Stimulated activated CD4-positive, alpha-beta T cell treated with anti-CD3 and anti-CD28 coated beads, Interleukin-4, amount 100 ng/mL, for 24 hours (primary cell): ENCODE measurements at places on chromosomes 6 and 20.

DNA sequence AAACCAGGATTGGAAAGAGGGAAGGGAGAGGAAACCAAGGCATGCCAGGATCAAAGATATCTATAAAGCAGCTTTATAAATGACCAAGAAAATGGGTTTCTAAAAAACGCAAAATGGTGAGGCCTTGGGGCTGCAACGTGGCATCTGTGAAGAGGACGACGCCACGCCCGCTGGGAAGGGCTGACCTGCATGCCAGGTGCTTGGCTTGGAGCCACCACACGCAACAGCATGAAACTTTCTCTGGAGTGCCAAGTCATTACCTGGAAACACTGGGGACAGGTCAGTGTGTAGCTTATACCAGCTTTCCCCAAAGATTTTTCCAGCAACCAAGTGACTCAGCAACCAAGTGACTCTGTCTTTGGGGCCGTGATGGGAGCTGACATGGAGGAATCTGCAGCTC, 82.5 kb downstream of the POPDC3 start:
- DNase-seq, result no peak

DNA sequence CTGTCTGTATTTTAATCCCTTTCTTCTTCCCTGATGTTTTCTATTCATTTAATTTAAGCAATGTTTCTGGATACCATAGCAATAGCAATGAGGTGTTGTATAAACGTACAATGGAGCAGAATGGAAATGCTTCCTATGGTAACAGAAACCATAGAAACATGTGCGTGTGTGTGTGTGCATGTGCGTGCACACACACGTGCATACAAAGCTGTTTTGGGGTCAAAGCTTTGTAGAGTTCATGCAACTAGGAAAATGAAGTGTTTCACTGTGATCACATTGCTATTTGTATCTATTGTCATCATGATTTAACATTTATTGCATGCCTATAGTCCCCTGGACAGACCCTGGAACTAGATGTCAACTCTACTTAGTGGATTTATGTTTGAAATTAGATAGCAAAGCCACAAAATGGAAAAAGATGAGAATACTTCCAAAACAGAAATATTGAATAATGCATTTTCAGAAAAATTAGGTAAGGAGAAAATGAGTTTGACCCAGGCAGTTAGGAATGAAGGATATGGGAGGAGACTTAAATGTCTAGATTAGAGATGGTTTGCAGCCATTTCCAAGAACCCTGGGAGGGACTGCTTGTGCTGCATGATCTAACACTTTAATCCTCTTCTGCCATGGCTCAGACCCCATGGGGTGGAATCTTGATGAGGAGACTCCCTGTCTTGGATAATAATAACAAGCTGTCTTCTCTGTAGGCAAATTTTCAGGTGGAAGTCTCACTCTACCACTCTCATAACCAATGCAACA, 124.4 kb downstream of the TRMT11 start:
- DNase-seq, result no peak

GRCh38 chr20:14332866-14333265, 4.5 kb downstream of the FLRT3 start:
- DNase-seq, result no peak

- DNase-seq, result no peak
These were observed 79.1 kb downstream of the TMEM242 start for GRCh38 chr6:157244175-157244574.

DNA sequence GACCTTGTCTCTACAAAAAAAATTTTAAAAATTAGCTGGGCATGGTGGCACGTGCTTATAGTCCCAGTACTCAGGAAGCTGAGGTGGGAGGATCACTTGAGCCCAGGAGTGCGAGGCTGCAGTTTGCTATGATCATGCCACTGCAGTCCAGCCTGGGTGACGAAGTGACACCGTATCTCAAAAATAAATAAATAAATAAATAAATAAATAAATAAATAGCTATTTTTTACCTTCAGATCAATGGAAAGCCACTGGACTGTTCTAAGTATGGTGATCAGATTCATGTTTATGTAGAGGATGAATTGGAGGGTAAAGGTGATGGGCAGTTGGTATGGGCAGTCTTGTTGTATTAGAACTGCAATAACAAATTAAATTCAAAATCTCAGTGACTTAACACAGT, 24.0 kb downstream of the DSTN start:
- DNase-seq, result no peak

GRCh38 chr20:18529041-18529440, 21.3 kb downstream of the SEC23B start:
- no peak for DNase-seq

DNA sequence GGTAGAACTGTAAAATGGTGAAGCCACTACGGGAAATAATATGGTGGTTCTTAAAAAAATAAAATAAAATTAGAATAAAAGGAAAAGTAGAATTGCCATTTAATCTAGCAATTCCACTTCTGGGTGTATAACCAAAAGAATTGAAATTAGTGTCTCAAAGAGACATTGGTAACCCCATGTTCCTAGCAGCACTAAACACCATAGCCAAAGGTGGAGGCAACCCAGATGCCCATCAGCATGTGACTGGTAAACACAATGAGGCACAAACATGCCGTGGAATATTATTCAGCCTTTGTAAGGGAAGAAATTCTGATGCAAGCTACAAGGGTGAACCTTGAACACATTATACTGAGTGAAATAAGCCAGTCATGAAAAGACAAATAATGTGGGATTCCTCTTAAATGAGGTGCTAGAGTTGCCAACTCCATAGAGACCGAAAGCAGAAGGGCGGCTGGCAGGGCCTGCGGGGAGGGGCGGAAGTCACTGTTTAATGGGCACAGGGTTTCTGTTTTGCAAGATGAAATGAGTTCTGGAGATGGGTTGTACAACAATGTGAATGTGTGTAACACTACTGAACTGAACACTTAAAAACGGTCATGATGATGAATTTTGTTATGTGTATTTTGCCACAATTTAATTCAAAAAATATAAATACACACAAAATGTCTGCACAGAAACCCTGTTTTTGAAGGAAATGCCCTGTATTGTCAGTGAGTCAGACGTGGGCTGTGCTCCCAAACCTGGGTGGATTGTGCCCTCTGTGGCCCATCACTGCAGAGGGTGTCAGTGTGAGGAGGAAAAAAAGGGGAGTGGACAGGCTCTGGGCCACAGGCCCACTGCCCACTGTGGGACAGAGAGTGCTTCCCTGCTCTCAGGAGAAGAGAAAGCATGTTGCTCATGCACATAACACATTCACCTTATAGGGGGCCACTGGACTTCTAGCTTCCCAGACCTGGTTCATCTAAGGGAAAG, 49.6 kb upstream of the CD93 start:
- no peak for DNase-seq

- DNase-seq, result no peak
These were observed 505.3 kb upstream of the JAG1 start for GRCh38 chr20:11178946-11179654.

DNA sequence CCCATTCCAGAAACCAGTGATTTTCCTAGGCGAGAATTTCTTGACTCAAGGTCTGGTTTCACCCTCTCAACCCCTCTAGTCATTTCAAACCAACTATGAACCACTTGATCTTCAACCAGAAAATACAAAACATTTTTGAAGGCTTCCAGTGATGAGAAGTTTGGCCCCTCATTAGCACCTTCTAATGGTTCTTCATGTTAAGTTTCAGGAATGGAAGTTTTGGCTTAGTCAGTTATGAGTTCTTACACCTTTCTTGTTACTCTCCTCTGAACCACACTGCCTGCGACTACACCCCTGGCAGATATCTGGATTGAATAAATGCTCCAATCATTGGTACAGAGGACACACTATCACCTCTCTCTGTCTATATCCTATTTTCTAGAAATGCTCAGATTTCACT, 67.2 kb downstream of the GJA10 start:
- DNase-seq, result peak; percentile 33

GRCh38 chr6:91328241-91328640, 741.4 kb upstream of the MAP3K7 start:
- no peak for DNase-seq

- no peak for DNase-seq
These were observed 898.9 kb upstream of the ADGRB3 start for GRCh38 chr6:67736161-67736560.

DNA sequence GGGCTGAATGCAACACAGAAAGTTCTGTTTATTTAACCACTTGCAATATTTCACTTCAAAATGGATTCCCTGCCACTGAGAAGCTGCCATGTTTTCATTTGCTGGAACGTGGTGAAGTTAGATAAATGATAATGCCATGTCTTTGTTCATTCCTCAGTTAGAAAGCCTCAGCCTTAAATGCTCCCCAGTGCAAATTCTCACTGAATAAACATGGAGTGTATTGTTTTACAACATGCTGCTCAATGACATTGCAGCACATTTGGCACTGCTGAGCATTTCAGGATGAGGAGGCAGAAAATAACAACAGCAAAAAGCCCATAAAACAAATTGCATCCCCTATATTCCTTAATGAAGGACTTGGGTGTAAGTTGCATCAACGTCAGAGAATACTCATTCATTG, 913.8 kb upstream of the FLRT3 start:
- no peak for DNase-seq

GRCh38 chr6:24838081-24838480, 39.4 kb upstream of the ARMH2 start:
- DNase-seq, result no peak

DNA sequence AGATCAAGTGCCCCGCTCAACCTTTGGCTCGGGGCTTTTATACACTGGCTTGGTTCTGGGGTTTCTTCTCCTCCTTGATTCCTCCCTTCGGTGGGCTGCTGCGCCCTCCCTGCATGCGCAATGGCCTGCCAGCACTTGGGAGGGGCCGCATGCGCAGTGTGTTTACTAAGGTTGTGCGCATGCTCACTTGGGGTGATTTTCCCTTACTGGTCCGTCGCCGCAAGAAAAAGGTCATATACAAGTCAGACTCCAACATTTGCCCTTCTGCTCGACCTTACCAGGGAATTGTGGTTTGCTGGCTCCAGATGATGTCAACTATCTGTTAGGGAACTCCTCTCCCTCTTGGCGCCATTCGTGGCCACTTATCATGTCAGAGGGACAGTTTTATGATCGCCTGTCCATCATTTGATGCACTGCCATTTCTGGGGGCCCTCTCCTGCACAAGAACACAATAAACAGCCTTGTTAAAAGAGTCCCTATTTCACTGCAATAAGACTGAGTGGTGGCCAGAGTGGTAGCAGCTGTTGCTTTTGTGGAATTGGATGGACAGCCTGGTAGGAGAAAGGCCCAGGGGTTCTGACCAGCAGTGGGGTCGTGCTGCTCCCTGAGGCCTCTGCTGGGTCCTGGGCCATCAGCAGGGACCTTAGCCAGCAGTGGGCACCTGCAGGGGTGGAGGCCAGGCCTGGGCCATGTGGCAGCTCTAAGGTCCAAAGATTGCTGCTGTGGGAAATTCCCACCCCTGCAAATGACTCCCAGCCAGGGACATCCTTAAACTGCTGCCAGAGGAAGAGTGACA, 2.8 kb upstream of the LBP start:
- no peak for DNase-seq

DNA sequence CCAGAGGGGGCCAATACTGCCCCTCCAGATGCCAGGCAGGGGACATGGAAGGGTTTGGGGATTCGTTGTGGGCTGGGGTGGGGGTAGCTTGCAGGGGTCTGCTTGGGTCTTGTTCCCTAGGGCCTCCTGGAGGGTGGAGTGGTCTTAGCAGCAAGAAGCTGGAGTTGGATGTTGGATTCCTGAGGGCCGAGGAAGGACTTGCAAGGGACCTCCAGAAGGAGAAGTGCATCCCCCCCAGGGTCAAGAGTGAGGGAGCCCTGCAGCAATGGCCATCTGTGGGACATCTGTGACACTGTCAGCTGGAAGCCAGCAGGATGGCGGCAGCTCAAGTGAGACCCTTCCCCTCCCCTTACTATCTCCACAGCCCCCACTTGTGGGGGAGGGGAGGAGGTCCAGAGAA, 25.4 kb upstream of the CCN5 start:
- DNase-seq, result no peak

DNA sequence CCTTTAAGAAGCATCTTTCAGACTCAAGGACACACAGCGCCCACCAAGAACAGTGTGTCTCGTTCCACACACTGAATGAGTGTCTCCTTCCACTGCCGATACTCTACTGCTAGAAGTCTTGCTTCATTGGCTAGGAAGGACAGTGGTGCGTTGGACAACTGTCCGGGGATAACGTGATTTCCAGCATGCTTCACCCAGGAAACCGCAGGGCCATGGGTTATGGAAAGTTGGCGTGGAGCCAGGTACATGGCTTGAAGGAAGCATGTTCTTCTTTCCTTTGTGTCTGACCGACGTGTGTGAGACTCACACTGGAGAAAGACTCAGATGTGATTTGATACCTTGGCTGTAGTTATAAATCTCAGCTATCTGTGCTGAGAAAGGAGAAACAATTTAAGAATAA, 73.2 kb downstream of the SMOC2 start:
- no peak for DNase-seq

- peak; percentile 77 for DNase-seq
These were observed 1.4 kb upstream of the TRERF1 start for GRCh38 chr6:42453031-42453653.

GRCh38 chr6:47804821-47805220, 23.0 kb downstream of the OPN5 start:
- no peak for DNase-seq

DNA sequence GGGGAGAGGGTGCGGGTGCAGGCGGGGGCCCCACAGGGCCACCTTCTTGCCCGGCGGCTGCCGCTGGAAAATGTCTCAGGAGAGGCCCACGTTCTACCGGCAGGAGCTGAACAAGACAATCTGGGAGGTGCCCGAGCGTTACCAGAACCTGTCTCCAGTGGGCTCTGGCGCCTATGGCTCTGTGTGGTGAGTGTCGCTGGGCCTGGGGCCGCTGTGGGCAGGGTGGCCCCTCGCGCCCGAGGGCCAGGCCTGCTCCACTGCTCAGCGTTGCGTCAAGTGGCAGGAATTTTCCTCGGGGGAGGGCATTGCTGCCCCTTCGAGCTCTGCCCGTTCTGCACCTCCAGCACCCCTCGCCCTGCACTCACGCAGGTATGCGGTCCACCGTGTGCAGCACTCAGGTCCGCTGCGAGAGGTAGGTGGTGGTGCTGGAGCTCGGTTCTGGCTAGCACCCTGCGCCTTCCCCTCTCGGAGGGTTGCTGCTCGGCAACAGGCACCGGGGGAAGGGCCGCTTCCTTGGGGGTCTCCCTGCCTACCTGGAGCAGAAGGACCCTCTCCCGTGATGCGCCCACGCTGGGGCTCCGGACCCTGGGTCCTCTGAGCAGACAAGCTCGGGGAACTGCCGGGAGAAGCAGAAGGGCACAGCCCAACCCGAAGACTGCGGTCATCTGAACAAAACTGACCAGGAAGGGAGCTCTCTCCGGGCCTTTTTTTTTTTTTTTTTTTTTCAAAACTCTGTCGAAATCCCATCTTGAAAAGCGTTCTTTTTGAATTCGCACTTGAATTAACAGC, 674 bp downstream of the MAPK14 start:
- DNase-seq, result peak; percentile 43

GRCh38 chr20:63652192-63652980, 838 bp downstream of the STMN3 start:
- peak; percentile 37 for DNase-seq

GRCh38 chr20:57625181-57625958, 5.1 kb upstream of the ZBP1 start:
- DNase-seq, result no peak

DNA sequence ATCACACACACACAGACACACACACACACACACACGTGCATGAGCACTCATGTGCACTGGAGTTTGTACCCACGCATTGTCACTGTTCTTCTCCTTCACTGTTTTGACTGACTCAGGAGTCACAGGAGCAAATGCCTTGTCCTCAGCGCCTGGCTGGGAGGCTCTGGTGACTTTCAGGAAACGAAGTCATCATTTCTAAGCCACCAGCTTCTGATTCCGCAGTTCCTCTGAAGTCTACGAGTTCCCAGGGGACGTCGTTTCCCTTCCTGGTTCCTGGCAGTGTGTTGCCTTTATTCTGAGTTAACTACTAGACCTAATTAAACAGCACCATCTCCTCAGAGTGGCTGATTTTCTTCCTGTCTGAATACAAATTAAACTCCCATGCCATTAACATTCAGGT, 82.2 kb upstream of the PMEPA1 start:
- no peak for DNase-seq
